ENCODE measurements at places on chromosomes 2 and 18.

- DNase-seq: no peak
Measured at GRCh38 chr18:12391487-12392165, 14.6 kb upstream of the AFG3L2 start.

- no peak for DNase-seq
Measured at GRCh38 chr2:177816766-177817165, 255.8 kb downstream of the PDE11A start.

DNA sequence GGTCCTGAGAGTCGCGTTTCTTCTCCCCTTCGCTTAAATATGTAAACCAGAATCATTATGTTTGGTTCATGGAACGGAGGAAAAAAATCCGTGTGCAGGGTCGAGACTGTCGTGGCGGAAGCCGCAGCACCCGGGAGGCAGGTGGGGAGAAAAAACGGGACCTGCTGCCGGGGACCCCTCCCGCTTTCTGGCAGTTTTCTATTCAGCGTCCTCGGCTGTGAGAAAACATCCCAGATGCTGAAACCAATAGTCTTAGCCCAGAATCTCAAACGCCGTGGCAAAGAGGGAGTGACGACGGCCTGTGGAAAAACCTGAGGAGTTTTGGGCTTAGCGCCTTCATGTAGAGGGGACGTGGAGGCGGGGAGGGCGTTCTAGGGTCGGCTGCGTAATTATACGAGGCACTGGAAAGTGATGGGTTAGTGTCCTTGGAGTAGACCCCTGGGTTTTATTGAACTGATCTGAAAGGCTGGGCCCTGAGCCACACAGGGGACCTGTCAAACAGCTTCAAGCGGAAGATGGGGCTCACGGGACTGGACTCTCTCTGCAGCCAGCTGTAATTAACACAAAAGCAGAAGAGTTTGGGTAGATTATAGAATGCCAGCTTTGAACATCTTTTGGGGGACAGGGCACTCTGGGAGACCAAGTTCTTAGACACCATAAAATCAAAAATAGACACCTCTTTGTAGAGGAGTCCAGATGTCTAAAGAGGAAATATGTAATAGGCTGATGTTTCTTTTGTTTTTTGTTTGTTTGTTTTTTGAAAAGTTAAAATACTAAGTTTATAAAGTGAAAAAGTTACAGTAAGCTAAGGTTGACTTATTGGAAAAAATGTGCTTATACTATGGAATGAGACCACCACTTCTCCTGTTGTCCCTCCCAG lies 834 bp upstream of the BUB1 start:
- DNase-seq: no peak

DNA sequence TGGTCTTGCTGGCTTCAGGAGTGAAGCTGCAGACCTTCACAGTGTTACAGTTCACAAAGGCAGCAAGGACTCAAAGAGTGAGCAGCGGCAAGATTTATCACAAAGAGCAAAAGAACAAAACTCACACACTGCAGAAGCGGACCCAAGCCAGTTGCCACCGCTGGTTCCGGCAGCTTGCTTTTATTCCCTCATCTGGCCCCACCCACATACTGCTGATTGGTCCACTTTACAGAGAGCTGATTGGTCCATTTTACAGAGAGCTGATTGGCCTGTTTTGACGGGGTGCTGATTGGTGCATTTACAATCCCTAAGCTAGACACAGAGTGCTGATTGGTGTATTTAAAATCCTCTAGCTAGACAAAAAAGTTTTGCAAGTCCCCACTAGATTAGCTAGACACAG lies 37.2 kb upstream of the ZNF532 start:
- no peak for DNase-seq

DNA sequence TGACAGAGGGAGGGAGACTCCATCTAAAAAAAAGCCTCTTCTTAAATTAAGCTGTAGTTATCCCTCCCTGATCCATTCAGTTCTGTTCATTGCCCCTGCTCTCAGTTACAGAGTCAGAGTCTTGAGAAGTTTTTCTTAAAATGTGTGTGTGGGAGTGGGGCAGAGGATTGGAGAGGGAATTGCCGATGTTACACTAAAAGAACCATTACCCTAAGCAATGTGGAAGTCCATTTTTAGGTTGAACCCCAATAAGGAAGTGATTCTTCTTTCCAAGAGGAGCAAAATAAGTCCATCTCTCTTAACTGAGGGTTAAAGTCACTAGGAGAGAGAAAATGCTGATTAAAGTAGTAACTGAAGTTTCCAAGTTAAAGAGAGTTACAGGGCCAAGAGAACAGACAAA lies 21.2 kb upstream of the THOC1 start:
- DNase-seq: no peak

DNA sequence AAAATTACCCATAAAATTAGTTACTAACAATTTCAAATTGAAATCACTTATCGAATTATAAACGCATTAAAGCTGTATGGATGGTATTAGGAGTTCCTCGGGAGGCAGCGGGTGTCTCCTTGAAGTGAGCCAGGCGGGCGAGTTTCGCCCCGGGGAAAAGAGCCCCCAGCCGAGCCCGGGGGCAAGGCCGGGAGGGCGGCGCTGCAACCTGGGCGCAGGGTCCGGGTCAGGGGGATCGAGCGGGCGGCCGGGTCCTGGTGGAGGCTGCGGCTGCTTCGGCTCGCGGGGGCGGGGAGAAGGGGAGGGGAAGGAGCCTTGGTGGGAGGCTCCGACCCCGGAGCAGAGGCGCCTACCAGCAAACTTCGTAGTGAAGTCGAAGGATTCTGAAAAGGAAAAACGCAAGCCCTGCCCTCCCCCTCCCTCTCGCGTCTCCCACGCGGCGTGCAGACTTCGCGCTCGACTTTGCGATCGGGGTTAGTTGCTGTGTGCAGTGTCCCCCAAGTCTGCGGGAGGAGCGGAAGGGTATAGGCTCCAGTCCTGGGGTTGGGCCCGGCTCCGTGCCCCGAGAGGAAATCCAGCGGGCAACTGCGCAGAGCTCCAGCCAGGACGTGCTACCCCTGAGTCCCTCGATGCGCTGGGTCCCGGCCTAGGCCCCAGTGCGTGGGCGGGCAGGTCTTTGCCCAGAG lies 140.8 kb downstream of the MEIS1 start:
- DNase-seq: no peak
